ENCODE measurements at places on chromosomes 5 and 9. TPM values are rescaled to one million over a fixed set of nuclear protein-coding genes. Genes with fewer than 3 reads are reported as not detected.

PTPA gene
- total RNA-seq = 107 TPM

NTRK2 gene
- 0.38 TPM for total RNA-seq

SPATA31D1 gene
- not detected for total RNA-seq

GRCh38 chr5:159412284-159413046, 82.2 kb upstream of the IL12B start:
- peaks cover 35% of the 10 kb centered on the region for H3K4me1 ChIP-seq
- H3K27me3 ChIP-seq = no peaks in the 10 kb centered on the region
- H3K4me3 ChIP-seq = no peak overlapping the region
- no peak overlapping the region for H3K27ac ChIP-seq
- DNase-seq = peak; percentile 89

DNA sequence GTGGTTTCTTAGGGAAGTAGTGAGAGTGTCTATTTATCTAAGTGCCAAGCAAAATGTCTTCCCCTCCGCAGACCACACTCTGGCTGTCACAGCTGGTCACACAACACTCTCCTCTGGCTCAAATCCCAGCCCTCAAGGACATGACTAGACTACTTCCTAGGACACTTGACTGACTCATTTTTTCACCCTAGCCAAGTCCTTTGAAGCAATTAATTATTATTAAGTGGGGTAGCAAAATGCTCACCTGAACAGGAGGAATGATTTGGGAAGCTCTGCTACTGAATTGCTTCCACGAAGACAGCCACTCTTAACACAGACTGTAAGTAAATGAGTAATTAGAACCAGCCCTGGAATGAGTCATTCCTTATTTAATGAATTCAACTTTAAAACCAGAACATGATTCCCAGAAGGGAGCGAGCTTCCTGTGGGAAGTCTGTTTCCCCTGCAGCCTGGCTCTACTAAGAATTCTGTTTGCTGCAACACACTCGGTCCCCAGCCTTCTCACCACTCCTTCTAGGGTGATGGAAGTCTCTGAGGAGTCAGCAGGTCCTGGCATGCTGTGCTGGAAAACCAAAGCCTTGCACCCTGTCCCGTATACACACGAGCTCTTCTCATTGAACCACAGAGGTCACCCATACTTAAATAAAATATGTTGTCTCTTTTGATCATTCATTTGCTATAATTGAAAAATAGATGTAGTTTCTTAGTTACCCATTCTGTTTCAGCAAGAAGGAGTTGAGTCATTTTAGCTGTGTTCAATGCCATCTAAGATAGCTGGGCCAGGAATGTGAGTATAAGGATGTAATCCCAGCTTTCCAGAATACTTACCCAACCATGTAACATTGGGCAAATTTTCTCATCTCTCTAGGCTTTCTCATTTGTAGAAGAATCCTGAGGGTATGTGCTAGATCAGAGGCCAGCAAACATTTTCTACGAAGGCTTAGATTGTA, 218.6 kb upstream of the RASEF start:
- H3K4me3 ChIP-seq = no peak overlapping the region
- H3K4me1 ChIP-seq = no peaks in the 10 kb centered on the region
- no peak overlapping the region for H3K27ac ChIP-seq
- no peaks in the 10 kb centered on the region for H3K27me3 ChIP-seq

GRCh38 chr5:112475747-112476365, 56.8 kb upstream of the EPB41L4A start:
- DNase-seq = no peak
- no peaks in the 10 kb centered on the region for H3K27me3 ChIP-seq
- no peaks in the 10 kb centered on the region for H3K36me3 ChIP-seq
- no peak overlapping the region for H3K4me3 ChIP-seq
- no peaks in the 10 kb centered on the region for H3K4me1 ChIP-seq

DNA sequence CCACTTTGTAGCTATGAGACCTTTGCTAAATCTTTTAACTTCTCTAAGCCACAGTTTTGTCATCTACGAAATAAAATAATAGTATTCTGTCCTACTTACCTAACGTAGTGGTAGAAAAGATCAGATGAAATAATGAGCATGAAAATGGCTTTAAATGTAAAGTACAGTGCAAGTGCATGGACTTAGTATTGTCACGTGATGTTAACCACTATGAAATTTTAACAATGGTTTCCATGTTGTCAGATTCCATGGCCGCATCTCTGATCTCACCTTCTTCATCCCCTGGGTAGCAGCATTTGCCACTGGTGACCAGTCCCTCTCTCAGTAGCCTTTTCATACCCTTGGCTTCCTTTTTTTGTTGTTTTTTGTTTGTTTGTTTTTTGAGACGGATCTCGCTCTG, 45.9 kb downstream of the DNAH5 start:
- no peak overlapping the region for H3K27ac ChIP-seq
- no peaks in the 10 kb centered on the region for H3K4me1 ChIP-seq

Data from CD8-positive, alpha-beta memory T cell (primary cell).